ENCODE measurements at places on chromosomes 11 and 22.
A peak's percentile ranks its signal among the peaks of the same experiment; 100 is the strongest.

- no peak for DNase-seq
Measured at GRCh38 chr22:21448627-21449416, 18.4 kb upstream of the TMEM191C start.

DNA sequence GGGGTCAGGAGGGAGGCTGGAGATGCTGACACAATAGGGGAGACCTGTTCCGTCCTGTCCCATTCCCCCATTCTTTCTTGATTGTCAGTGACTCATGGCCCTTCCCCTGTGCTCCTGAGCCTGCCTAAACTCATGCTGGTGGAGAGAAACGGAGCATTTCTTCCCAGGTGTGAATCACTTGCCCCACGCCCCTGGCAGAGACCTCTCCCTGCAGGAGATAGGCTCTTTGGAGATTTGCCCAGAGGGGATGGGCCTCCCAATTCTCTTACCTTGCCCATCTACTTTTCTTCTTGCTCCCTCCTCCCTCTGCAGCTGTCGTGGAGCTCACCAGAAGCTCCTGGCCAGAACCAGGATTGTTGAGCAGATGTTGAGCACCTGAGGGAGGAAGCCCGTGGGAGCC is 121.9 kb upstream of the OR9Q1 start:
- no peak for DNase-seq

- no peak for DNase-seq
Measured at GRCh38 chr11:91904792-91905785, 319.5 kb upstream of the FAT3 start.

GRCh38 chr11:79663017-79663416 is 222.2 kb upstream of the TENM4 start:
- no peak for DNase-seq

- DNase-seq = no peak
Measured at GRCh38 chr11:46800177-46800576, 45.9 kb downstream of the CKAP5 start.

- no peak for DNase-seq
Measured at GRCh38 chr11:130653838-130654636, 205.6 kb downstream of the ADAMTS15 start.

GRCh38 chr11:71355281-71355680 is 92.9 kb downstream of the DHCR7 start:
- DNase-seq = no peak

- no peak for DNase-seq
Measured at GRCh38 chr11:96292291-96293010, 50.5 kb downstream of the MAML2 start.

GRCh38 chr11:96306933-96307775 is 35.8 kb downstream of the MAML2 start:
- DNase-seq = peak; percentile 91

- no peak for DNase-seq
Measured at GRCh38 chr11:114293201-114293711, 2.9 kb upstream of the NNMT start.

DNA sequence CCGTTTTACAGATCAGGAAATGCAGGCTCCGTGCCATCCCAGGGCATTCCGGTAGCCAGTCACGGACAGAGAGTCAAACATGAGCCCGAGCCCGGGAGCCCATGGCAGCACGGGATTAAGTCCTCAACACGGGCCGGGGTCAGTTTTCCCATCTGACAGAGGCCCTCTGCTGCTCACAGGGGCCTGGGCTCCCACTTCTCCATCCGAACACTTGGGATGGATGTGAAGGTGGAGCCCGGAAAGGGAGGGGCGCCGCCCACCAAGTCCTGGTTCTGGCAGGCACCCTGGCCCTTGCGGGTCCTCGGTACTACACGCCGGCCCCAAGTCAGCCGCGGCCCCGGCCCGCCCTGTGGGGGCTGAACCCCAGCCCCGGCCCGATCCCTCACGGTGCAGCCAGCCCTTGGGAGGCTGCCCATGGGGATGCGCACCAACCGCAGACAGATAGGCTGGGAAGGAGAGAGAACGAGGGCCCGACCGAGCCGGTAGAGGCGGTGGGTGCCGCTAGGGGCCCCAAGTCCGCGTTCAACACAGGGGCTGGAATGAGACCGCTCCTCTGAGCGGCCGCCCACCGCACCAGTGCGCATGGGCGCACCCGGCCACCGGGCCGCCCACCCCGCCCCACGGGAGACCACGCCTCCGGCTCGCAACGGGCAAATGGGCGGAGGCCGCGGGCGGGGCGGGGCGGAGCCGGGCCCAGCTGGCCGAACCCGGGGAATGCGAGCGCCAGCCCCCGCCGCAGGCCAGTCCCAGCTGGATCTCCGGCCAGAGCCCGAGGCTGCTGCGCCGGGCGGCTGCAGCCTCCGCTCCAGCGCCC is at the start of gene CAPN5:
TSS of gene CAPN5 (plus strand) at position 743 of the 814 bp plus-strand sequence. CDS start 17,916 bp downstream, outside the sequence.
- DNase-seq = peak; percentile 95

DNA sequence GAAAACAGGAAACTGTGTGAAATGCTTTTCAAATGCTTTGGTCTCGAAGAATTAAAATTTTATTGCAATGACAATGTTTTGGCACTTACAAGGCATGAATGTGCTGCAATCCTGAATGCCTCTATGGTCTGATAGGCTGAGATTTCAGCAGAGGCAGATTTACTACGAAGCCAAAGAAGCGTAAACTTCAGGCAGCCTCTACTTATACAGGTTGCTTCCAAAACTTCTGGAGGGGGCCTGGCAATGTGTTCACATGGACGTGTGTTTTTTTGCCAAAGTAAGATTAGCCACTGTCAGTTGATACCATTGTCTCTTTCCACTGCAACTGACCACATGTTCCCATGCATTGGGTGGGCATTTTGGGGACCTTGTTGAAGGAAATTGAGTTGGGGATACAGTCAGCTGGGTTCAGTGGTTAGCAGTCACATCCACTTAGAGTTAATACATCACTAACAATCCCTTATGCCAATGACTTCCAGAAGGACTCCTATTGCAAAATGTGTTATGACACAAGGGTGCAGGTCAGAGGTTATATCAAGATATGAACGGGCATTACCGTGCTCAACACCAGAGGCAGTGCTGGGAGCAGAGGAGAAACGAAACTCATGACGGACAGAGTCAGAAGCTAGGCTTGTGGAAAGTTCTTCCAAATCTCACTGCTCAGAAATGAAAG is 48.8 kb downstream of the ABTB2 start:
- no peak for DNase-seq

DNA sequence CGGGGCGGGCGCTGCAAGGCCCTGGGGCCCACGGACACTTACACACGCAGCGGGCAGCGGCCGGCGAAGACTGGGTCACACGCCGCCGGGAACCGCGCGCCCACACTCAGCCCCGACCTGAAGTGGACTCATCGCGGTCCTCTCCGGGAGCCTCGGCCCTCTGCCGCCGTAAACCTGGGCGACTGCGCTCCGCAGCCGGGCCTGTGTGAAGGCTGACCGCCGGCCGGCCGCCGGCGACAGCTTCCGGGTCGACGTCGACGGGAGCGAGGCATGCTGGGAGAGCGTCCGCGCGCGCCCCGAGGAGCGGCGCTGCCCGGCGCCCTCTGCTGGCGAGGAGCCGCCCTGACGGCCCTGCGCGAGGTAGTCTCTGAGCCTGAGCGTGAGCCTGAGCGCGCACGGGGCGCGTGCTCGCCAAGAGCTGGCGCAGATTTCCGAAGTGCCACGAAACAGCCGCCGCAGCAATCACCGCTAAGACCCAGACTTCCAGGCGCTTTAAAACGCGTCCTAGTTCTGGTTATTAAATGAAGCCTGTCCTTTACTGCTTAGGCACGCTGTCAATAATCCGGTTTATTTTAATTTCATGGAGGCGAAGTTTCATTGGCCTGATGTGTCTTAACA is at the start of gene SNX19:
TSS of gene SNX19 (minus strand) at position 242 of the 618 bp plus-strand sequence. CDS start 540 bp downstream, outside the sequence.
- peak; percentile 68 for DNase-seq

Measured in NCI-H446 (cell line).